ENCODE measurements at places on chromosomes 13 and 19.

DNA sequence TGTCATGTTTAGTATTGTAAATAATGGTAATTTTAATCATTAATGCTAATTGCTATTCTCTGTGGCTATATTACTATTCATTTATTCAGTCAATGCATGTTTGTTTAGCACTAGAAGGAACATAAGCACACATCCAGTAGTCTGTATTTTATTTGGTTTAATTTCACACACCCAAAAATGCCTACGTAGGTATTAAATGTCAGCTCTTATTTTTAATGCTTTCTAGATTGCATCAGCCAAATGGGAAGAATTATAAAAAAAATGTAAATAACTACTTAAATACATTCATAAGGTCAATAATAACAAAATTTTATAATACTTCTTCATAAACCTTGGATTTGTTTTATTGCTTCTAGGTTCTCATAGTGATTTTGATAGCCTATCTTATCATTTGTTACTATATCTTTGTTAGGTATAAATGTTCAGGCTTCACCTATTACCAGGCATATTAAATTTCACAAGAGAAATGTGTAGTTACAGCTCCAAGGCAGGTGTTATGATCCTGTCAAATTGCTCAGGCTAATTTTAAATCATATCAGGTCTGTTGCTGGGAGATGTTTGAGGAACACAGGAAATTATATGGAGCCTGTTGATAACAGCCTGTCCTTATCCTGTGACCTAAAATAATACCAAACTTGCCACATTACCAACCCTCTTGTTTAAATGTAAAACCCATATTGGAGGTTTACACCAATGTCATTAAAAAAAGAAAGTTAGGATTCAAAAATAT lies 34.4 kb downstream of the ITGBL1 start:
- no peak for DNase-seq

GRCh38 chr13:36358175-36358718 lies 12.1 kb upstream of the SPART start:
- no peak for DNase-seq

GRCh38 chr13:72839831-72840426 lies 58.0 kb downstream of the PIBF1 start:
- DNase-seq, result no peak

- DNase-seq, result no peak
Observed at GRCh38 chr19:9354651-9355050, 8.2 kb upstream of the ZNF177 start.

- no peak for DNase-seq
Observed at GRCh38 chr13:46478651-46479050, 74.3 kb upstream of the LRCH1 start.

DNA sequence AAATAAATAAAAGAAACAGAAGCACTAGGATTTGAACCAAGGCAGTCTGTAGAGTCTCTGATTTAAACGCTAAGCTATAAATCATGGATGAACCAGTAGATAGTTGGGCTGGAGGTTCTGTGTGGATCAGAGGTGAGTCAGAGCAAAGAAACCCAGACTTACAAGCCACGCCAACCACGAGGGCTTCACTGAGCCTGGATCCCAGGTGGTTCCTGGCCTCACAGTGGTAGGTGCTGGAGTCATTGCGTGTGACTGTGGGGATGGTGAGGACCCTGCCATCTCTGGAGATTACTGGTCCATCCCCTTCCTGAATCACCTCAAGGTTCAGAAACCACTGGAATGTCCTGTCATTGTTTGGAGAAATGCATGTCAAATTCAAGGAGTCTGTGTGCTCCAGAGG lies 19.3 kb upstream of the CEACAM20 start:
- DNase-seq, result no peak
